ENCODE measurements at places on chromosomes 4 and X. TPM values are rescaled to one million over a fixed set of nuclear protein-coding genes. Genes with fewer than 3 reads are reported as not detected.
A peak's percentile ranks its signal among the peaks of the same experiment; 100 is the strongest.

- H3K4me3 ChIP-seq, result no peak overlapping the region
- H3K36me3 ChIP-seq, result no peaks in the 10 kb centered on the region
- H3K4me1 ChIP-seq, result peaks cover 48% of the 10 kb centered on the region
- peak; percentile 36 for DNase-seq
- H3K27ac ChIP-seq, result peak overlapping the region; percentile 93
Measured at GRCh38 chrX:46325312-46325877, 219.8 kb downstream of the ZNF674 start.

DNA sequence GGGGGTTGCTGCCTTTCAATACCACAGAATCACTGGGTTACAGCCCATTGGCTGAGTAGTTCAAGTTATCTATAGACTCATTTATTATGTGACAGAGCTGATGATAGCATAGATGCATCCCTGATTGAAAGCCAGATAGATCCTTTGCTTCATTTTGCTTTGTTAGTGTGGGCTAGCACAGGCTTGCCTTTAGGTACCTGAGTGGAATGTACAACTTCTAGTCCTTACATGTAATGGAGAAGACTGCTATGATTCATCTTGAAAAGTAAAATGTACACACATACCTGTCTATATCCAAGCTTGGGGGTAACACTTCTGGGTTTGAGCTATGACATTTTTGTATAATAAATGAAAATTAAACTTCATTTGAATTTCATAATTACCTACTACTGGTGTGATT is 226.0 kb upstream of the FTHL17 start:
- no peak overlapping the region for H3K27ac ChIP-seq
- no peaks in the 10 kb centered on the region for H3K4me1 ChIP-seq
- DNase-seq, result no peak

- H3K36me3 ChIP-seq, result peaks cover 34% of the 10 kb centered on the region
- no peaks in the 10 kb centered on the region for H3K4me1 ChIP-seq
- no peak overlapping the region for H3K27ac ChIP-seq
- no peaks in the 10 kb centered on the region for H3K27me3 ChIP-seq
Measured at GRCh38 chr4:153257991-153258390, 53.7 kb downstream of the TRIM2 start.

- no peak overlapping the region for H3K4me3 ChIP-seq
- H3K4me1 ChIP-seq, result no peaks in the 10 kb centered on the region
- no peak overlapping the region for H3K27ac ChIP-seq
- no peaks in the 10 kb centered on the region for H3K27me3 ChIP-seq
- no peaks in the 10 kb centered on the region for H3K36me3 ChIP-seq
Measured at GRCh38 chrX:68403038-68403437, 30.3 kb downstream of the OPHN1 start.

Gene MAP3K15
- 0.30 TPM for polyA plus RNA-seq
